Trophoblast cell (in vitro differentiated cells and primary cell): ENCODE measurements at places on chromosomes 11 and 22.

DNA sequence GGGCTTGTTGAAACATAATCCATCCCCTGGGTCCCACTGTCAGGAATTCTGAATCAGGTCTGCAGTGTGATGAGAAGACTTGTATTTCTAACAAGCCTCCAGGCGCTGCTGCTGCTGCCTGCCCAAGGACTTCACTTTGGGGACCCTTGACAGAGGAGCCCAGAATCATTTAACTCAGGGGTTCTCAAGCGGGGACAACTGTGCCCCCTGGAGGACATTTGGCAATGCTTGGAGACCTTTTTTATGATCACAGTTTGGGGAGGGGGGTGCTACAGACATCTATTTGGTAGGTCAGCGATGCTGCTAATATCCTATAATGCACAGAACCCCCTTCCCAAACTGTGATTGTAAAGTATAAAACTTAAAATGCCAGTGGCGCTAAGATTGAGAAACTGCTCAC, 312.8 kb downstream of the OPCML start:
- no peak for DNase-seq
- peaks cover 6% of the 10 kb centered on the region for H3K4me1 ChIP-seq
- H3K4me3 ChIP-seq: no peak overlapping the region
- no peak overlapping the region for H3K27ac ChIP-seq
- H3K36me3 ChIP-seq: no peaks in the 10 kb centered on the region
- H3K27me3 ChIP-seq: no peaks in the 10 kb centered on the region

- DNase-seq: no peak
- no peaks in the 10 kb centered on the region for H3K4me1 ChIP-seq
- H3K36me3 ChIP-seq: no peaks in the 10 kb centered on the region
- no peaks in the 10 kb centered on the region for H3K27me3 ChIP-seq
- no peak overlapping the region for H3K4me3 ChIP-seq
- H3K27ac ChIP-seq: no peak overlapping the region
These were observed 14.6 kb downstream of the C11orf21 start for GRCh38 chr11:2287091-2287490.

- H3K36me3 ChIP-seq: no peaks in the 10 kb centered on the region
- H3K4me3 ChIP-seq: no peak overlapping the region
- no peak overlapping the region for H3K27ac ChIP-seq
- no peaks in the 10 kb centered on the region for H3K27me3 ChIP-seq
- no peak for DNase-seq
- H3K4me1 ChIP-seq: peaks cover 10% of the 10 kb centered on the region
These were observed 9.4 kb downstream of the DRD2 start for GRCh38 chr11:113465786-113466185.

DNA sequence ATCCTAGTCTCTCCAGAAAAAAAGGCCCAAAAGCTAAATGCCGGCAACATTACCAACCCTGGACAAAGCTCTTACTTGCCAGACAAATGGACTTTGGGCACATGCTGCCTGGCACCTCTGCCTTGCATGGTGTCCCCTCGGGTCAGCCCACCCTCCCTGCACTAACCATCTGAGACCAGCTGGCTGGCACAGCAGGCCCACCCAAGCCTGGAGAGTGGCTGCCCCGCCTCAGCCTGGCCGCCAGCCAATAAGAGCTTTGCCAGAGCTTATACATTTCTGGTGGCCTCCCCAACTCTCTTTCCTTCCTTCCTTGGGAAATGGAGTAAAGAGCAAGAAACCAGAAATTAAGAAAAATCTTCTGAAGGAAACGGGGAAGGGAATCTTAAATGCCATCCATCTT, 24.5 kb downstream of the MCHR1 start:
- no peak for DNase-seq
- H3K4me1 ChIP-seq: no peaks in the 10 kb centered on the region
- peaks cover 2% of the 10 kb centered on the region for H3K36me3 ChIP-seq
- H3K4me3 ChIP-seq: no peak overlapping the region

DNA sequence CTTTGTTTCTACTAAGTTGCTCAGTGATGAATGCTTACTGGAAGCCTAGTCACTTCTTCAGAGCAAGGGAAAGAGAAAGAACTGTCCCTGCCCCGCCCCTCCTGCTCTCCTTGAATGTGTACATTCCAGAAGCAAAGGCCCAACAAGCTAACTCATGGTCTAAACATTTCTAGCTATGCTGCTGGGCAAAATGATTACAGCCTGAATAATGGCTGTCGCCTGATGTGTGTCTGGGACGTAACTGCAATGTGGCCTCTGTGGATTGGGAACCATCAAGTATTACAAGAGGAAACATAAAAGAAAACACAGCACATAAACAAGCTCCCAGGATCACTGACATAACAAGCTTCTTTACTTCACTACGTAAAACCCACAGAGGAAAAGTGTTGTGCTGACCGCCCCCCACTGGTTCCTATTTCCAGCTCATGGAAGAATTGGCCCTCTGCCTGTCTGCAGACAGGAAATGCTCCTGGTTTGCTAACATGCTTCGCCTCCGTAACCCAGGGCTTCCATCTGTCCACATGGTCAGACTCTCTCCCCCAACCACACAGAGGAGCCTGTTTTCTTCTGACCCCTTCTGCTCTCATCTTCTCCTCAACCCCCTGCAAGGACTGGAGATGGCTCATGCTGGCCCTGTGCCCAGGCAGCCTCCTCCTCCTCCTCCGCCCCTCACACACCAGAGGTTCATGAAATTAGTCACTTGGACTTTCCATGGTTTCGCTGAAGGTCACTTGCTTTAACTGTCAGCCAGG, 187.2 kb downstream of the MAML2 start:
- peaks cover 5% of the 10 kb centered on the region for H3K36me3 ChIP-seq
- H3K27me3 ChIP-seq: no peaks in the 10 kb centered on the region
- peaks cover 20% of the 10 kb centered on the region for H3K4me1 ChIP-seq
- peak overlapping the region; percentile 98 for H3K27ac ChIP-seq

- no peak for DNase-seq
- H3K27ac ChIP-seq: no peak overlapping the region
- H3K4me1 ChIP-seq: peaks cover 15% of the 10 kb centered on the region
- no peaks in the 10 kb centered on the region for H3K27me3 ChIP-seq
These were observed 384.8 kb downstream of the TENM4 start for GRCh38 chr11:79055856-79056631.

DNA sequence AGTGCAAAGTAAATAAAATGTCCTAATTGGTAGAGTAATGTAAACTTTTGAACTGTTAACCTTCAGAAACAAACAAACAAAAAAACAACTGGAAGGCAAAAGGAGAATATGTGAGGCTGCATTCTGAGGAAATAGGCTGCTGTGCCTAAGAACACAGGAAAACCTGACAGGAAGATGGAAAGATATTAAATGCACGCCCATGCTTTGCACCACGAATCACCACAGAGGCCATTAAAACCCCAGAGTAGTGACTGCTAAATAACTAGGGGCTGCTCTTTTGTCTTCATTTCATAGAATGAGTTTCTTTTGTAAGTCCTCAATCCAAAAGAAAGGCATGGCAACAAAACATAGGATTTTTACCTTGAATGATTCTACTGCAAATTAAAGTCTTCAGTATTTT, 436.0 kb downstream of the RAB38 start:
- no peak for DNase-seq
- H3K27ac ChIP-seq: no peak overlapping the region
- H3K27me3 ChIP-seq: no peaks in the 10 kb centered on the region
- no peak overlapping the region for H3K4me3 ChIP-seq

GRCh38 chr11:2803186-2804091, 82.1 kb downstream of the CDKN1C start:
- peaks cover 15% of the 10 kb centered on the region for H3K4me1 ChIP-seq
- no peaks in the 10 kb centered on the region for H3K36me3 ChIP-seq
- no peaks in the 10 kb centered on the region for H3K27me3 ChIP-seq
- no peak for DNase-seq
- no peak overlapping the region for H3K27ac ChIP-seq
